ENCODE measurements at places on chromosomes 6 and 20.

DNA sequence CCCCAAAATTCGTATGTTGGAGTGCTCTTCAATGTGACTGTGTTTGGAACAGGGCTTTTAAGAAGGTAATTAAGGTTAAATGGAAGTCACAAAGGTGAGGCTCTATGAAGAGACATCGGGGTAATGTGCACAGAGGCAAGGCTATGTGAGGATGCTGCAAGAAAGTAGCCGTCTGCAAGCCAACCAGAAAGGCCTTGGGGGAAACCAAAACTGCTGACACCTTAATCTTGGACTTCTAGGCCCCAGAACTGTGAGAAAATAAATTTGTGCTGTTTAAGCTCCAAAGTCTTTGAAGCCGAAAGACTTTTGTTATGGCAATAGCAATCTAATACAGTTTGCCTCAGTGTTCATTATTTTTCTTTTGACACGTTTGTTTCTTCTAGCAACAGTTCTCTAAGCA lies 2.4 kb upstream of the IRAK1BP1 start:
- DNase-seq, result no peak

DNA sequence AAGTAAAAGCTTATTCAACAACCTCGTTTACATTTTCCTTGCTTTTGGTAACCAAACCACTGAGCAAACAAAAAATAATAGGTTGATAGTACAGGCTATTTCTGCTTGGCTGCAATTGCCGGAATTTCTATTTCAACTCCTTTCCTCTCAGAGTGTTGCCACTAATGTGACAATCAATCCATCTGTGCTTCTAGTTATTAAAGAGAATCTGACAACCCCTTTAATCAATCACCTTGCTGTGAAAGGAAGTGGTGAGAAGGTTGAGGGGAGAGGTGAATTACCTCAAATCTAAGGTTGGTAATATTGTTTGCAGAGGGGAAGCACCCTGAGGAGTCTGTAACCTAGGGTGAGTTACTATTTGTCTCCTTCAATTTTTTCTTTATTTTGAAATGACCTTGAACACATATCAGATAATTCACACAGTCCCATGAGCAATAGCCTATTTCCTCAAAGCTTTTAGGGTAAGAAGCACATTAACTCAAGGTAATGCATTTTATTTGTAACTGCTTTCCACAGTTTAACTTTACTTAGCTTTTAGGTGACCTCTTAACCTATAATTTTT lies 603.4 kb downstream of the MMUT start:
- DNase-seq, result no peak

DNA sequence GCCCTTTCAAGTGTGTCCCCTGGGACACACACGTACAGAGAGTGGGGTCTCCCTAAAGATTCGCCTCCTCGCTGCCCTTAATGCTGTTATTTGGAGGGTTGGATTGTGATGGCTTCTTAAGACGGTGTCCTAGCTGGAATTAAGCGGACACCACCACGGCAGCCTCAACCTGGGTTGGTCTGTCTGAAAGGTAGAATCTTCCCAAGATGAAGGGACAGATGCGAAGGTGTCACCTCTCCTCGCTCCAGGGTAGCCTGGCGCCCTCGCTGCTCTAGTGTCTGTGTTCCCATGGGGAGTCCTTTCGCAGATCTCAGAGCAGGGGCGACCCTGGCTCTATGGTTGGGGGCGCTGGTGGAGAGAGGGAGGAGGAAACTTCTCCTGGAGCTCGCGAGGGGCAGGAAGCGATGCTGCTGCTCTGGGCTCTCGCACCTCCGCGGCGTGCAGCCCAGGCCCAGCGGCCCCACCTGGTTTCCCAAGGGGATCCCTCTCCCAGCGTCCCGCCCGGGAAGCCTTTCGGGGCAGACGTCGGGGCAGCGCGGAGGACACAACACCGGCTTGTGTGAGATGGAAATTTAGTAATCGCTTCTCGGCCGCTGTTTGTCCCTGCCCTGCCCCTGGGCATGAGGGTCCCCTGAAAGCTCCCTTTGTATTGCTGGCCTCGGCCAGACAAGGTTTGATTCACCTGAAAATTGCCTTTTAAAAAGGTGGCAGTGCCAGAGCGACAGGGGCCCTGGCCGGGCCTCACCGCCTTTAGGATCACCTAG lies 1.7 kb downstream of the RSPO3 start:
- no peak for DNase-seq

DNA sequence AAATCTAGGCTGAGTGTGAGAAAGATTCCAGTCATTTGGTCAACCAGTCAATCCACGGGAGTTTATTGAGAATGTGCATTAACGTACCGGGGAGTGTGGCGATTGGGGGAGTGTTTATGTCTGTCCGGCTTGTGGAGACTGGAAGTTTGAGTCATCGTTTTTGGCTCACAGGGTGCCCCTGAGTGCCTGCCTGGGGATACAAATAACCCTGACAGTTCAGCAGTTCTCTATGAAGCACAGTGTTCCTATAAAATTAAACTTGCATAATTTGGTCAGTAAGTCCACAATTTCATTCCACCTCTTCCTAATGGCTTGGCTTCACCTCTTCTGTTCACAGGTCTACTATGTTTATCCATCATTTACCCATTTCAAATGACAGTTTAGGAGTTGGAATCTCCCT lies 72.6 kb upstream of the PLEKHG1 start:
- no peak for DNase-seq

DNA sequence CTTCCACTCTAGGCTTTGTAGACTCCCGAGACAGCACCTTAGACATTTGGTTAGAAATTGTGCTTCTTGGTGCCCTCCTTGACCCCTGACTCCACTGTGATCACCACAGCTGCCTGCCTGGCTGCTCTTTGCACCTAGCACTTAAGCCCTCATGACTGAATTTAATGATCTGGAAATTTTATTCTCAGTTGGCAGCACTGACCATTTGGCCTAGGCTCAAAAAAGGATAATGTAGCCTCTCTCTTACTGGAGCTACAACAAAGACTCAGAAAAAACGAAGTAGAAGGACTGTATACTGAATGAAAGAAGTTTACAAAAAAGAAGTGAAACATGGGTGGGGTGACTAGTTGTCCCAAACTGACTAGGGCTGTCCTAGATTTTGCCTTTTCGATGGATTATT lies 11.3 kb upstream of the ABRACL start:
- DNase-seq, result no peak

DNA sequence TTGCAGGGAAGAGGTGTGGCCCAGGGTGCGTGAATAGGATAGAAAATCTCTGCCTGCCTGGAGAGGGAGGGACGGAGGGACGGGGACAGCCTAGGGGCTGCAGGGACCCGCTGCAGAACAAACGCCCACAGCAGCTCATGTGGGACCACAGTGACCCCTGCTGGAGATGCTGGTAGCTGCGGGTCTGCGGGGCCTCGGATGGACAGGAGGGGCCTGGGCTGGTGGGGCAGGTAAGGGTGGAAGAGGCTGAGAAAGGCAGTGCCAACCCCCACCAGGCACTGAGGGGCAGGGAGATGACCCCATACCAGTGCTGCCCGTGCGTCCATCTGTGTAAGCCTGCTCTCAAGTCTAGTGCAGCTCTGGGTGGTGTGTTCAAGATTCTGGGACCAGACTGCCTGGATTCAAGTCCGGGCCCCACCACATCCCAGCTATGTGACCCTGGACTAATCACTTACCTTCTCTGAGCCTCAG lies 39.4 kb downstream of the KIAA1755 start:
- no peak for DNase-seq

GRCh38 chr20:9156529-9157280 lies 87.8 kb downstream of the PLCB4 start:
- no peak for DNase-seq

DNA sequence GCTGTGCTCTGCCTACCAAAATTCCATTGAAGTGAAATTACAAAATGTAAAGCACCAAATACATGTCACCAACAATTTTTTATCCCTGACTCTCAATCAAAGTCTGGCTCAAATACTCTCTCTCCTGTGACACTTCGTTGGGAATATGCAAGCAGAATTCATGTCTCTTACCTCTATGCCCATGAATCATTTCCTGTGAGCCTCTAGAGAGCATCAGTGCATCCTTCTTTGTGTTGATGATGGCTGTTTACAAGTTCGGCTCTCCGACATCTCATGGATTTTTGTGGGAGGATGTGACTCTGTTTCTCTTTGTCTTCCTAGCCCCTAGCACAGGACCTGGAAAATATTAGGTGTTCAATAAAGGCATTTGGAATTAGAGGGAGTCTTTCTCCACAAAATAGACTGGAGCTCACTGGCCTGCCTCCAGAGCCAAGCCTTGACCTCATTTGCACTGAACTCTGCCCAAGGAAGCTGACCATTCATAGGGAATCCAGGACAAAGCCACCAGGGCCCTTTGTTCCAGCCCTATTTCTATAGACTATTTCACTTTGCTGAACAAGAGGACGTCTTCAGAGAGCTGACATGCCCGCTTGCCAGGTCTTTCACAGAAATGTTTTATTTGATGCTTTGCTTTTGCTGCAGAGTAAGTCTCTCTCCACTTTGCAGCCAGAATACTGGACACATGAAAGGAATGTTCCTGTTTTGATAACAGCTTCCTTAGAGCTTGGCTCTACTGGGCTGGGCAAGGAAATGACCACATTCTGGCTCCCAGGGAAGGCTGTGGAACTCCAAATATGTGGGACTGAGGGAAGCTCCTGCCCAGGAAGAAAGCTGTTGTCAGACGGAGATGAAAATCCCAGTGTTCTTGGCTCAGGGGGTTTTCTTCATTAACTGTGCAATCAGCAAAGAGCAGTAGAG lies 194.5 kb upstream of the CDYL start:
- no peak for DNase-seq

DNA sequence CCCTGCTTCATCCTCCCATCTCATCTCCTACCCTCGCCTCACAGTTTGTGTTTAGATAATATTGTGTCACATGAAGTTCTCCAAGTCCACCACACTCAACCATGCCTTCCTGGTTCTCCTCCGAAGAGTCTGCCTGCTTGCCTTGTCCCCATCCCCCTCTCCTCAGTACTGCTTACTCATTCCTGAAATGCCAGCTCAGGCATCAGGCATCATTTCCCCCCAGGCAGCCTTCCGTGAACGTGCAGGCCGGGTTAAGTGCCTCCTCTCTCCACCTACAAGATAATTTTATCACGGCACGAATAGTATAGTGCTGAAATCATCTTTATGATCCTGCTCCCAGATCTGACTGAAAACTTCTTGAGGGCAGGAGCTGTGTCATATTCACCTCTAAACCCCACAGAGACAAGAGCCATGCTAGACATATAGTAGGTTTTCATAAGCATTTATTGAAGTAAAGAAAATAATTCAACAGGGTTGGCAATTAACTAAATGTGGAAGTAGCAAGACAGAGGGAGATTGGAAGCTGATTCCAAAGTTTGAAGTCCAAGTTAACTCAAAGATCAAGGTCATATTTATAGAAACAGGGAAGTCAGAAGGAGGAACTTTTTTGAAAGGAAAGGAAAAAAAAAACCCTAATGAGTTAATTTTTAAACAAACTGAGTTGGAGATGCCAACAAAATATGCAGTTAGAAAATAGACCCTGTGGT lies 48.7 kb upstream of the BMP2 start:
- no peak for DNase-seq

DNA sequence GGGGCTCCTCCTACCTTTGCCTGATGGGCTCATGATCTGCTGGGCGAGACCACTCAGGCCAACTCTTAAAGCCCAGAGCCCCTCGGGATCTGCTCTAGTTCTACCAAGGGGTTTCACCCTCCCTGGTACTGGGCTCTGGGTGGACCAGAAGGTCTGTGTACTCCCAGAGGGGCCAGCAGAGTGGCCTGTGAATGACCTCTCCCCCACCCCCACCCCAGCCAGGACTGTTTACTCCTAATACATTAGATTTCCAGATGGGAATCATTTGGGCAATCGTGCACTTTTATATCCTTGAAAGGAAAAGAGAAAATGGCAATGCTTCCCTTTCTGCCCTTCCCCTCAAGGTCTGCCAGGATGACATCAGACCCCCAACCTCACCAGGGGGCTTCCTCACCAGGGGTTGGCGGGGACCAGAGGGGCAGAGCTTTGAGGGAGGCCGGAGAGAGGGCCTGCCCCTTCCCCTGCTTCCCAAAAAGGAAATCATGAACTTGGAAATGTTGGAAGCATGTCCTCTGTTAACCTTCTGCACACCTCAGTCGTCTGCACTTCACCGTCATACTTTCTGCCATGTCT lies 37.1 kb upstream of the PMEPA1 start:
- no peak for DNase-seq

GRCh38 chr20:10728873-10729670 lies 55.3 kb upstream of the JAG1 start:
- DNase-seq, result no peak

DNA sequence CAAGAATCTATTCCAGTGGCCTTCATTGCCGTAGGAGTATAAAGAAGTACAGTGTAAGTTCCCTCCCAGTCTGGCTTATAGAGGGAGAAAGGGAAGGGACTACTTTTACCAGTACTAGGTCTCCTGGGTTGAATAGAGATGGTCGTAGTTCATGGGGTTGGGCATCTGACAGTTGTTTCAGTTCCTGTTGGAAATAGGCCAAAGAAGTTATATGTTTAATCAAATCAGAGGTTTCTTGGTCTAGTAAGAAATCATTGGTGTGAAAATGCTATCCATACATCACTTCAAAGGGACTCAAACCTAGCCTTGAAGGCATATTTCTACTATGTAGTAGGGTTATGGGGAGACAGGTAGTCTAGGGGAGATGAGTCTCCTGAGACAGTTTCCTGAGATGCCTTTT lies 45.6 kb upstream of the MAN1A1 start:
- DNase-seq, result no peak

DNA sequence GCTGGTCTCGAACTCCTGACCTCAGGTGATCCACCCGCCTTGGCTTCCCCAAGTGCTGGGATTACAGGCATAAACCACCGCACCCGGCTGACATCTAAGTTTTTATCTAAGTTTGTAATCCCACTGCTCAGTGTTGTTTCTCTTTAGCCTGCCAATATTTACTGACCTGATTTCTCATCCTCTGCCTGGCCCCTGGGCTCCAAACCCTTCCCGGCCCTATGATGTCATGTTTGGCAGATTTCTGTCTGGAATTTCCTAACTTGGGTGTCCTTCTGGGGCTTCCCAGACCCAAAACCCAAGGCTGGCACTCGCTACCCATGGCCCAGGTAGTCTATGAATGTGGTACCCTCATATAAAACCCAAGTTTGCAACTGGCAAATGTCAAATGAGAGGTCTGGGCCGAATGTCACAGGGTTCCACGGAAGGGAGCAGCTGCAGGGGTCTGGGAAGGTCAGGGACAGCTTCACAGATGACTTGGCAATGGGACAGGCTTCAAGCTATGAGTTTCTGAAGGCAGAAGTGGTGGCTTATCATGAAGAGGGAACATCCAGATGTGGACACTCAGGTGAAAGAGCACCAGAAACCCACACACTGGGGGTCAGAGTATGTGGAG lies 54.9 kb downstream of the TMEM170B start:
- DNase-seq, result no peak

DNA sequence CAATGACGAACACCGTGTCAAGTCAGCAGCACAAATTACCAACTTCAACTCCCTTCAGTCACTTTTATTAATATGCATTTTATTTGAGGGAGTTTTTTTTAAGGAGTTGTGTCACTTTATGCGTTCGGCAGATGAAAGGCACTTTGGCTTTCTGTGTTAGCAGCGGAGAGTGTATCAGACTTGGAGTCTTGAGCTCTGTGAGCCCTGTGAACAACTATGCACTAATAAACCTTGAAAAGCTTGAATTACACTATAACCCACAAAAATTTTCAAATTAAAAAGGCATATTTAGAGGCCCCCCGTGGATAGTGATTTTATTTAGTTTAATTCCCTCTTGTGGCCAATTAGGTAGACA lies 335.3 kb upstream of the NT5E start:
- no peak for DNase-seq

GRCh38 chr6:15207923-15208322 lies 37.9 kb upstream of the JARID2 start:
- DNase-seq, result no peak
